ENCODE measurements at places on chromosomes 2 and 18.
A peak's percentile ranks its signal among the peaks of the same experiment; 100 is the strongest.

GRCh38 chr18:33578518-33579348 lies 714 bp downstream of the ASXL3 start:
- DNase-seq, result no peak

DNA sequence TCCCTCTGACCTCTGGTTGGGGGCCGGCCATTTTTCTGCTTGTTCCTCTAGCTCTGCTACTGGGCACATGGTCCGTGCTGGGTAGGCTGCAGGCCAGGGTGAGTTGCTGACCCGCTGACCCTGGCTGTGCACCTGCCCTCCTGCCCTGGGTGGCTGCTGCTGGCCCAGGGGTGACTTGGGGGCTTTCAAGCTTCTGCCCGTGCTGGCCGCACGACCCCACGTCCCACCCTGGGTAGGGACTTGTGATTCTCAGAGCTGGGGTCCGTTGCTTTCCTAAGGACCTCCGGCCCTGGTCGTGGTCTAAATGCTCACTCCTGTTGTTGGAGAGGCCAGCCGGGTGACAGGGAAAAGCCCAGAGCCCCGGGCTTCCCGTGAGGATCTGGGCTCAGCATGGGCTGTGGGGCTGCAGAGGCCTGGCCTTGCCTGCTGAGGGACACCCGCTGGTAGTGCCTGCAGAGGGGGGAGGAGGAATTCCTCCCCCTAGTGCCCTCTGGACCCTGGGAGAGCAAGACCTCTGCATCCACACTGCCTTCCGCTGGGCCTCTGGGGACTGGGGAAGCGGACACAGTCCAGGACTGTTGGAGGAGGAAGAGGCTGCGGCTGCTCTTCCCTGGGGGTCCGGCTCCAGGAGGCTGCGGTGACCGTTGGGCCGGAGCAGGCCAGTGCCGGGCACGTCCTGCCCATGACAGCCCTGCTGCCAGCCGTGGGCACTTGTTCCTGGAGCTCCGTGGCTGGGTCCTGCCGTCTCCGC lies 6.3 kb upstream of the GAL3ST2 start:
- DNase-seq, result no peak

GRCh38 chr2:231527091-231527395 lies 3.2 kb downstream of the NMUR1 start:
- DNase-seq, result no peak

- DNase-seq, result no peak
Observed at GRCh38 chr2:68458981-68459380, 8.1 kb downstream of the FBXO48 start.

DNA sequence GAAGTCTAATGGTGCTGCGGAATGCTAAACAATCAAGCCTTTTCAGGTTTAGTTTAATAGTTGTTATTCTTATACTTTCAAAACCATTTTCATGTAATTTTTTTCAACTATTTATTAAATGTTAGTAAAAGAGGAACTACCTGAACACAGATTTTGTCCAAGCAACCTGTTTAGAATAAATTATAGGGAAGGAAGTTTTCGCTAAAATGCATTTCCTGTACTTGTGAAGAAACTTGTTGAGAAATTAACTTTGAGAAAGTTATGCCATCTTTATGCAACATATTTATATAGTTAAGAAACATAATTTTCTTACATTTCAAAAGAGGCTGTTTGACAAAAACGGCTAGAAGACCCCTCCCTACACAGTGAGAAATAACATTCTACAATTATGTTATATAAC lies 16.6 kb downstream of the MAP4K4 start:
- DNase-seq, result no peak

DNA sequence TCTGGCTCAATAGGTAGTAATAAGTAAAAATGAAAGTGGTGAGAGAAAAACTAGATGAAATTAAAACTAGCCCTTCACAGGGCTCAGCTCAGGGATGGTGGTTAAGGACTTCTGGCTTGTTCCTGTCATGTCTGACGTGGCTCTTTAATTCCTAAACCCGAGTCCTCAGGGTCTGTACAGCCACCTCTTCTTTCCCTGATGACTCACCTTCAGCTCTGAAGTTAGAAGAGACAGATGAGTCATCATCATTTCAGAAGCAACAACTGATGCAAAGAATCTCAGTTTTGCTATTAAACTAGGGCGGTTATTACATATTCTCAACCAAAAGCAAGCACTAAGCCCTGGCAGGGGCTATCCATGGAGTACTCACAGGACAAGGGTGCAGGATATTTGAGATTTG lies 24.0 kb upstream of the ITGB6 start:
- DNase-seq, result no peak

- no peak for DNase-seq
Observed at GRCh38 chr2:106059416-106060065, 134.6 kb downstream of the UXS1 start.

DNA sequence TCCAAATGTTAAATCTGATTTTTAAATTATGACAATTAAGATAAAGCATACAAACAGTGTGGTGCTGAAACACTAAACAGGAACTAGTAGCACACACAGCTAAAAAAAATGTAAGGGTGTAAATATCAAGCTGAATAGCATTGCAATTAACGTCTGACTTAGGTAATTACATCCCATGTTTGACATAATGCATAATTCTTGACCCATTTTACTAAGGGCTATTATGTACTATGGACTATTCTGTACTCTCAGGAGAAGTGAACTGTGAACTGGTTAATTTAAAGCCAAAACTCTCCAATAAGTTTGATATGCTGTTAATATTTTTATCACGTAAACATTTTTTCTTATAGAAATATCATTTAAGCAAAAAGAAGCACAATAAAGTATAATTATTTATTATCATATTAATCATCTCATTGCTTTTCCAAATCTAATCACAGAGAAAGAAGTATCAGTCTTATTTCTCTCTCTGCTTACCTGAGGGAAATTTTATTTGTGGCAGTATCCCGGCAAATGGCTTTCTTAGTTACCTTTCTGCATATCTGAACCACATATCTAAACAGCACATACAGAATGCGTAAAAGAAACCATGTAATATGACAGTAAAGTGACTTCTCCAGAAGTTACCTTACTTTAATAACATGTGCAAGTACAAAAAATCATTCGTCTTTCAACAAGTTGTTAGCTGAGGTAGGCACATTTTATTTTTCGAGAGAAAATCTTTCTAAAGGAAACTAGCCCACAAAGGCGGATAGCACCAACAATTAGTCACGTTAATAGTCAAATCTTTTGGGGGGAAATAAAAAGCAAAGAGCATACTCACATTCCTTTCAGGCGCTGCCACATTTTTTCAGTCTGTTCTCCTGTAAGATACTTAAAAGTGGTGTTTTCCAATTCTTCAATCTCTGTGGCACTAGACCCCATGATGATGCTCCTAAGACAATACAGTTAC lies 94.9 kb upstream of the PDE1A start:
- DNase-seq, result no peak

- no peak for DNase-seq
Observed at GRCh38 chr2:73291461-73292315, 1.7 kb downstream of the EGR4 start.

DNA sequence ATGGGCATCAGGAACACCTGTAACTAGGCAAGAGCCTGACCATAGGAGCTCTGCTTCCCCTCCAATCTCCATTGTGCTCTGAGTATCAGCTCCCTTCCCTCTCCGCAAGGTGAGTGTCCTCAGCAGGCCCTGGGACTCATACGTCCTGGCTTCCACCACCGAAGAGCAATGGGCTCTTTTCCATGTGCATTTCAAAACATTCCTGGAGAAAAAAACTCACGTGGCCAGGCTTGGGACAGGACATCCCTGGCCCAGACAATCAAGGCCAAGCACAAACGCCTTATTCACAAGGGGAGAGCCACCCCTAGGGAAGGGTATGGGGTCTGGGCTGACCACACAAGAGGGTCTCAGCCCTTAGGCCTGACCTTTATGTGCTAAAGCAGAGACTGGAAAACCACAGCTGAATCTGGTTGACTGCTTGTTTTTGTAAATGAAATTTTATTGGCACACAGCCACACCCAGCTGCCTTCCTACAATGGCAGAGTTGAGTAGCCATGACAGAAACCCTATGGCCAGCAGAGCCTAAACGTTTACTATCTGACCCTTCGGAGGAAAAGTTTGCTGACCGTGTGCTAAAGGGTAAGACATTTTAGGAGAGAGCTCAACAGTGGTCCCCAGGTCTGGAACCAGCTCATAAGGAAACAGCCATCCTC lies 175.7 kb upstream of the ARL4C start:
- DNase-seq, result no peak

DNA sequence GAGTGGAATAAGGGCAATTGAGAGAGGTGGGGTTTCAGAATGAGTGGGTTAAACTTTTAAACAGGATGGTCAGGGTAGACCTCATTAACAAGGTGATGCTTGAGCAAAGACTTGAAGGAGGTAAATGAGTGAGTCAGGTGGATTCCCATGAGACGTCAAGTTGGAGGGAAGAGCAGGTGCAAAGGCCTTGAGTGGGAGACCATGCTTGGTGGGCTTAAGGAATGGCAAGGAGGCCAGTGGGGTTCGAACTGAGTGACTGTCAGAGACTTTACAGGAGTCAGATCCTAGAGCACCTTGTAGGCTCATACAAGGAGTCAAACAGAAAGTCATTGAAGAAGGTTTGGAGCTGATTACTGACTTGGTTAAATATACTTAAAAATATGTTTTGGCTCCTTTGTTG lies 284.1 kb downstream of the CYRIA start:
- no peak for DNase-seq

GRCh38 chr18:686339-687111 lies 25.9 kb downstream of the ENOSF1 start:
- DNase-seq, result no peak

DNA sequence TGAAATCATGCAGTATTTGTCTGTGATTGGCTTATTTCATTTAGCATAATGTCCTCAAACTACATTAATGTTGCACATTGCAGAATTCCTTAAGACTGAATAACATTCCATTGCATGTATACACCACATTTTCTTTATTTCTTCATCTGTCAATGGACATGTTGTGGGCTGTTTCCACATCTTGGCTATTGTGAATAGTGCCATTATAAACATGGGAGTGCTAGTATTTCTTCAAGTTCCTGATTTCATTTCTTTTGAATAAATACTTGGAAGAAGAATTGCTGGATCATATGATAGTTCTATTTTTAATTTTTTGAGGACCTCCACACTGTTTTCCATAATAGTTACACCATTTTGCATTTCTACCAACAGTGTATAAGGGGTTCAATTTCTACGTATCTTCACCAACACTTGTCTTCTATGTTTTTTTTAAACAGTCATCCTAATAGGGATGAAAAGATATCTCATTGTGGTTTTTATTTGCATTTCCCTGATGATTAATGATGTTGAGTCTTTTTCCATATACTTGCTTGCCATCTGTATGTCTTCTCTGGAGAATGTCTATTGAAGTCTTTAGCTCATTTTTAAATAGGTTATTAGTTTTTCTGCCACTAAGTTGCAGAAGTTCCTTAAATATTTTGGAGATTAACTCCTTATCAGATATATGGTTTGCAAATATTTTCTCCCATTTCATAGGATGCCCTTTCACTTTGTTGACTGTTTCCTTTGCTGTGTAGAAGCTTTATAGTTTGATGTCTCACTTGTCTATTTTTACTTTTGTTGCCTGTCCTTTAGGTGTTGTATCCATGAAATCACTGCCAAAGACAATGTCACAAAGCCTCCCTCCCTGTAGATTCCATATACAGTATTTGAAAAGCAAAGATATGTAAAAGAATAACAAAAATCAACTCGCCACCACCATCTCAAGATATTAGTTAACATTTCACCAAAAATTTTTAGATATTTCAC lies 14.6 kb downstream of the FBXO11 start:
- no peak for DNase-seq

- DNase-seq, result no peak
Observed at GRCh38 chr2:33110461-33110860, 163.7 kb downstream of the LTBP1 start.

DNA sequence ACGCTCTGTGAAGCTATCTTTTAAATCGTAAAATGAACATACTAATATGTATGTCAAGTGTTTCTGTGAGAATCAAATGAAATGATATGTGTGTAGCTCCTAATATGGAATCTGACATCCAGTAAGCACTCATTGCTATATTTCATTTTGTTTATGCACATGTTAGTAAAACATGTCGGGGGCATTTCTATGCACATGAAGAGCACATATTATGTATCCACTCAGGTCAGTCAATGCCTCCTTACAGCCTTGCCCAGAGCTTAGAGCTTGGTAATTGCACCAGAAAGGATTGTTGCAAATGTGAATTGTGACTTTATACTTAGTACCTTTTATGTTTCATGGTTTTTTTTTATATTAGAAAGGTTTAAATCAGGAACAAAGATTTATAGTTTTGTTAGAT lies 463.7 kb upstream of the HNMT start:
- DNase-seq, result no peak

DNA sequence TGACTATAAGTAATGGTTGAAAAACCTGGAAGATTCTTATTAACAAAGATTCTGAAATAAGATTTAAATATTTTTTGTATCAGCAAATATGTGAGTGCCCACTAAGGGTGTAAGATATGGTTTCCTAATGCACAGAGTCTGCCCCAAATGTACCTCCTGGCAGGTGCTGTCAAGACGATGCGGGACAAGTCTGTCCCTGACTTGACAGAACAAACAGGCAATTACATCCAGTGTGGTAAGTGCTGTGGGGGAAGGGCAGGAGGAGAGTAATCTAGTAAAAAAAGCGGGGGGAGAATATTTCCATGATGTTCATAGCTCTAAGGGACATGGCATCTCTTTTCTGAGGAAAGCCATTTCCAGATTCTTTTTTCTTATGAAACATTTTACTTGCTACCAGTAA lies 127.5 kb downstream of the COL4A4 start:
- DNase-seq, result no peak

- peak; percentile 49 for DNase-seq
Observed at GRCh38 chr2:2646433-2647051, 315.5 kb upstream of the MYT1L start.

DNA sequence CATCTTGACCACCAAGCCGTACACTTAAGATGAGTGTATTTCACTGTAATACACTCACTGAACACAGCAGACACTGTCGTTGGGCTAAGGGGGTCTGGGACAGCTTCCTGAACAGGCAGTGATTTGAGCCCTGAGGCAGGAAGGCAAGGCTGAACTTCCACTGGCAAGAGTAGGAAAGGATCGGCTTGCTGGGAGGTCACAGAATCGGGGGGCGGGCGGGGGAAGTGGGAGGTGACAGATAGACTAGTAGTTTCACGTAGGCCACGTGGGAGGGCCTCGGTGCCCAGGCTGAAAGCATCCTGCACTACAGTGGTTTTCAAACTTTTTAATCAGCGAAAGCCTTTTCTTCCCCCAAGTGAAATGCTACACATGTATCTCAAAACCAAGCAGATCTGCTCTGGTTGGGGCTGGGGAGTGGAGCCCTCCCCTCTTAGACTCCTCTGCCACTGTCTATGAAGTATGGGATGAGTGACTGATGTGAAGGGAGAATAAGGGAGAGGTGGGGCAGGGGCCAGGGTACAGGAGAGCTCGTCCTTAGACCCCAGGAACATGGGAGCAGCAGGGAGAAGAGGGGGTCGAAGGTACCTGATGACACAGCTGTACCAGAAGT lies 8.6 kb downstream of the PARD6G start:
- DNase-seq, result no peak

DNA sequence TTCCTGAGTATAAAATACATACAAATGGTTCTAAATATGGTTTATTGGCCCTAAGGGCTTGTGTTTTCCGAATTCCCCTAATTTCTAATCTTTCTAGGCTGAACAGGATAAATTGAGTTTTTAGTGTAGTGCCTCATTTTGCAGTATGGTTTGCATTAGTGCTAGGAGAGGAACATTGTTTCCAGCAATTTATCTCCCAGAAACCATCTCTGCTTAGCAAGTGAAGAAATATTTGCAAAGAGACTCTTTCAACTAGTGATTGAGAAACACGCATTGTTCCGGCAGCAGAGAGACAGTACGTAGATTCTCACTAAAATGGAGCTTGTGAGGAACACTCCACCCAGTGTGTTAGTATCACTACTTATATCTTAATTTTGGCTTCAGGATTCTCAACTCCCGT lies 177.8 kb upstream of the EPAS1 start:
- DNase-seq, result no peak
